ENCODE measurements at places on chromosomes 1 and 21. TPM values are rescaled to one million over a fixed set of nuclear protein-coding genes. Genes with fewer than 3 reads are reported as not detected.

DNA sequence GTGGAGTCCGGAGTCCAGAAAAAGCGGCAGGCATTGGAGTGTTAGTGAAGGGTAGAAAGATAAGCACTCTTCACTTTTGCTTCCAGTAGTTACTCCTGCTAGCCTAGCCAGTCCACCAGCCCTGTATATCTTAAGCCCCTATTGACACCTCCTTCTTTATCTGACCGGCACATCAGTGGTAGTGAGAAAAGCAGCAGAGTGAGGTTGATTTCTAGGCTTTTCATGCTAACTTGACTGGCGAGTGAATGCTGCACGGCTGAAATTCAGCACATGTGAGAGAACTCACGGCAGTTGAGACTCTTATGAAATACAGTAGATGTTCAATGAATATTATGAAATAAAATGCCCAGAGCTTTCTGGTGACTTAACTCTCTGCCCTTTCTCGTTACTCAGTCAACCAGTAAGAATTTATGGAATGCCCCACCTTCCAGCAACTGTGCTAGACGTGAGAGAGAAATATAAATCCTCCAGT lies 128.2 kb downstream of the CACHD1 start:
- H3K27ac ChIP-seq, result no peak overlapping the region
- no peaks in the 10 kb centered on the region for H3K4me1 ChIP-seq
- no peak for DNase-seq
- H3K27me3 ChIP-seq, result peaks cover 6% of the 10 kb centered on the region
- H3K4me3 ChIP-seq, result no peak overlapping the region
- H3K36me3 ChIP-seq, result no peaks in the 10 kb centered on the region

- peaks cover 24% of the 10 kb centered on the region for H3K4me1 ChIP-seq
- DNase-seq, result no peak
- H3K4me3 ChIP-seq, result no peak overlapping the region
- no peak overlapping the region for H3K27ac ChIP-seq
Observed at GRCh38 chr1:10685196-10685807, 111.1 kb downstream of the CASZ1 start.

PTGS2 gene
- total RNA-seq, result 6.4 TPM

AJAP1 gene
- not detected for total RNA-seq
